ENCODE measurements at places on chromosomes 11 and 22. TPM values are rescaled to one million over a fixed set of nuclear protein-coding genes. Genes with fewer than 3 reads are reported as not detected.

SLC22A6 gene
- 0.34 TPM for polyA plus RNA-seq

ABCC8 gene
- polyA plus RNA-seq = 11.1 TPM

TMPRSS5 gene
- 1.0 TPM for polyA plus RNA-seq

GRAP2 gene
- polyA plus RNA-seq = 1.6 TPM

SLC35C1 gene
- polyA plus RNA-seq = 8.4 TPM

- H3K4me3 ChIP-seq = no peak overlapping the region
- no peaks in the 10 kb centered on the region for H3K36me3 ChIP-seq
- DNase-seq = peak; percentile 69
Observed at GRCh38 chr22:38353142-38353629, 36.0 kb upstream of the CSNK1E start.

- peaks cover 12% of the 10 kb centered on the region for H3K4me1 ChIP-seq
- no peak for DNase-seq
- H3K36me3 ChIP-seq = no peaks in the 10 kb centered on the region
- no peak overlapping the region for H3K4me3 ChIP-seq
Observed at GRCh38 chr11:104694259-104695064, 203.8 kb downstream of the CASP12 start.

DNA sequence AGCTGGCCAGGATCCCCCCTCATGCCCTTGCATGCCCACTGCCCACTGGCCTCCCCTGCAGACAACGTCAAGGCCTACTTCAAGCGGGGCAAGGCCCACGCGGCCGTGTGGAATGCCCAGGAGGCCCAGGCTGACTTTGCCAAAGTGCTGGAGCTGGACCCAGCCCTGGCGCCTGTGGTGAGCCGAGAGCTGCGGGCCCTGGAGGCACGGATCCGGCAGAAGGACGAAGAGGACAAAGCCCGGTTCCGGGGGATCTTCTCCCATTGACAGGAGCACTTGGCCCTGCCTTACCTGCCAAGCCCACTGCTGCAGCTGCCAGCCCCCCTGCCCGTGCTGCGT lies 7.9 kb downstream of the AIP start:
- no peak for DNase-seq
- no peak overlapping the region for H3K27ac ChIP-seq
- no peaks in the 10 kb centered on the region for H3K27me3 ChIP-seq
- H3K36me3 ChIP-seq = no peaks in the 10 kb centered on the region

GRCh38 chr11:8375460-8375859 lies 111.8 kb upstream of the LMO1 start:
- H3K4me1 ChIP-seq = no peaks in the 10 kb centered on the region
- no peaks in the 10 kb centered on the region for H3K27me3 ChIP-seq
- no peak for DNase-seq

- H3K36me3 ChIP-seq = no peaks in the 10 kb centered on the region
- no peak overlapping the region for H3K4me3 ChIP-seq
- no peak for DNase-seq
- no peaks in the 10 kb centered on the region for H3K27me3 ChIP-seq
Observed at GRCh38 chr11:130528298-130529261, 80.1 kb downstream of the ADAMTS15 start.

- peaks cover 36% of the 10 kb centered on the region for H3K27me3 ChIP-seq
- DNase-seq = no peak
- H3K36me3 ChIP-seq = no peaks in the 10 kb centered on the region
- peak overlapping the region; percentile 85 for H3K4me3 ChIP-seq
- H3K27ac ChIP-seq = peak overlapping the region; percentile 87
Observed at GRCh38 chr11:6418557-6419008, 311 bp downstream of the APBB1 start.

- peak; percentile 36 for DNase-seq
- H3K4me3 ChIP-seq = no peak overlapping the region
- H3K27me3 ChIP-seq = peaks cover 17% of the 10 kb centered on the region
- no peaks in the 10 kb centered on the region for H3K4me1 ChIP-seq
- H3K27ac ChIP-seq = no peak overlapping the region
Observed at GRCh38 chr11:119626197-119626841, 102.7 kb downstream of the NECTIN1 start.

DNA sequence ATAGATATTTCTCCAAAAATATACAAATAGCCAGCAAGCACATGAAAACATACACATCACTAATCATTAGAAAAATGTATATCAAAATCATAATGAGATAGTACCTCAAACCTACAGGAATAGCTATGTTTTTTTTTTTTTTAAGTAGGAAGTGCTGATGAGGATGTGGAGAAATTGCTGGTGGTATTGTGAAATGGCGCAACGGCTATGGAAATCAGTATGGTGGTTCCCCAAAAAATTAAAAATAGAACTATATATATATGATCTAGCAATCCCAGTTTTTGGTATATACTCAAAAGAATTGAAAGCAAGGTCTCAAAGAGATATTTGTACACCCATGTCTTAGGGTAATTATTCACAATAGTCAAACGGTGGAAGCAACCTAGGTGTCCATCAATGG lies 46.0 kb upstream of the HIPK3 start:
- no peaks in the 10 kb centered on the region for H3K27me3 ChIP-seq
- DNase-seq = no peak
- H3K27ac ChIP-seq = peak overlapping the region; percentile 82
- H3K4me3 ChIP-seq = no peak overlapping the region

DNA sequence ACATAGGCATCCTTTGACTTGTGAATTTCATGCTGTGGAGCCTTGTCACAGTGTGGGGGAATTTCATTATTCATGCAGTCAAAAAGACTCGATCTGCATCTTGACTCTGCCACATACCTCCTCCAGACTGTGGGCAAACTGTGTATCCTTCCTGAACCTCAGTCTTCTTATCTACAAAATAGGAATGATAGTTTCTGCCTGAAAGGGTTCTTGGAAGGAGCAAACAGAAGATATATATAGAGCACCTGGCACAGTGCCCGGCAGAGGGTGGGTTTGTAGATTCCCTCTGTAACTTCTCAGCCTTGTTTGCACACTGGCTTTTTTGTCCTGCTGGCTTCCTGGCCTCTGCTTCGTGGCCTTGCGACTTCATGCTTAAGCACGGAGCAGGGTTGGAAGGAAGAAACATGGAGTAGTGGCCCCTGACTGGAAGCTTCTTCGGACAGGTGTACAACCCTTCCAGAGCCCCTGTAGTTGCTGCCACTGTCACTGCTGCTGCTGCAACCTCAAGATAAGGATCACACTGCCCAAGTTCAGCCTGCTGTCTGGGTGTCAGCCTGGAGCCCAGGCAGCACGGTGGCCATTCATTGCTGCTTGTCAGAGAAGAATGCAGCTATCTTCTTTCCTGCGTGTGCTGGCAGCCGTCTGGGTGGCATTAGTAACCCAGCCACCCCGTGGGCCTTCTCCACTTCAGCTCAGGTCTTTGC lies 106.4 kb downstream of the MICAL2 start:
- H3K36me3 ChIP-seq = peaks cover 78% of the 10 kb centered on the region
- H3K27ac ChIP-seq = peak overlapping the region; percentile 62
- H3K4me3 ChIP-seq = no peak overlapping the region
- H3K27me3 ChIP-seq = no peaks in the 10 kb centered on the region
- no peak for DNase-seq
- H3K4me1 ChIP-seq = peaks cover 24% of the 10 kb centered on the region

- no peaks in the 10 kb centered on the region for H3K27me3 ChIP-seq
- peaks cover 2% of the 10 kb centered on the region for H3K4me1 ChIP-seq
- no peak overlapping the region for H3K27ac ChIP-seq
- DNase-seq = no peak
- no peaks in the 10 kb centered on the region for H3K36me3 ChIP-seq
Observed at GRCh38 chr11:72828692-72829101, 14.5 kb downstream of the ATG16L2 start.
